Endothelial cell (in vitro differentiated cells): ENCODE measurements at places on chromosomes 3 and 15.
A peak's percentile ranks its signal among the peaks of the same experiment; 100 is the strongest.

DNA sequence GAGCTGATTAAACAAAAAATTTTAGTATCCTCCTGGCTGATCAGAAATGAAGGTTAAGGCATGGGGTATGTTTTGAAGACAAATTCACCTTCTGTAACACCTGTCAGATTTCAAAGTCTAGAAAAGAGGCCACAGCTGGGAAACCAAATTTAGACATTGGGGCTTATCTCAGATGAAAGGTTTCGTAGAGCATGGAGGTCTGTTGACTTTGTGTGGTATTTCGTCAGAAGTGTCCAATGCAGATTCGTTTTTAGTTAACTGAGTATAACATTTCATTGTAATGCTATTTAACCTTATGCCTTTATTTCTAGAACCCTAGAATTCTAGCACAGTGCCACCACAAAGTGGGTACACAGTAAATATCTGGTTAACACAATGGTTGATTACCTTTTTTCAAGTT, 61.7 kb downstream of the FNDC3B start:
- no peak for DNase-seq

DNA sequence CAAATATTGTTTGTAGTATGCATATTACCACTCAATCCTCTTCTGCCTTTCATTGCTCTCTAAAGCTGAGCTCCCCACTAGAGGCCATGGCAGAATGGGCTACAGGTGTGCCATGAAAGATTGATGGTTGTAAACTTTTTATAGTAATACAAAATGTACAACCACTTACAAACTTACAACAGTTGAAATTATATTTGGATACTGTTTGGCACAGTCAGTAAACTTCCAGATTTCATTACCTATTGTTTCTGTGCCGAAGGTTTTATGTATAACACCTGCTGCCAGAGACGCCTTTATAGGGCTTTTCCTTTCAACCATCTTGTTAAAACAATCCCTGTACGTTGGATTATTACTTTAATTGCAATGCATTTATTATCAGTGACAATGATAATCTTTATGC, 7.0 kb downstream of the ROPN1 start:
- no peak for DNase-seq

GRCh38 chr3:188071636-188072035, 82.3 kb upstream of the LPP start:
- DNase-seq: no peak

GRCh38 chr3:138332472-138333073, 2.9 kb upstream of the NME9 start:
- no peak for DNase-seq

DNA sequence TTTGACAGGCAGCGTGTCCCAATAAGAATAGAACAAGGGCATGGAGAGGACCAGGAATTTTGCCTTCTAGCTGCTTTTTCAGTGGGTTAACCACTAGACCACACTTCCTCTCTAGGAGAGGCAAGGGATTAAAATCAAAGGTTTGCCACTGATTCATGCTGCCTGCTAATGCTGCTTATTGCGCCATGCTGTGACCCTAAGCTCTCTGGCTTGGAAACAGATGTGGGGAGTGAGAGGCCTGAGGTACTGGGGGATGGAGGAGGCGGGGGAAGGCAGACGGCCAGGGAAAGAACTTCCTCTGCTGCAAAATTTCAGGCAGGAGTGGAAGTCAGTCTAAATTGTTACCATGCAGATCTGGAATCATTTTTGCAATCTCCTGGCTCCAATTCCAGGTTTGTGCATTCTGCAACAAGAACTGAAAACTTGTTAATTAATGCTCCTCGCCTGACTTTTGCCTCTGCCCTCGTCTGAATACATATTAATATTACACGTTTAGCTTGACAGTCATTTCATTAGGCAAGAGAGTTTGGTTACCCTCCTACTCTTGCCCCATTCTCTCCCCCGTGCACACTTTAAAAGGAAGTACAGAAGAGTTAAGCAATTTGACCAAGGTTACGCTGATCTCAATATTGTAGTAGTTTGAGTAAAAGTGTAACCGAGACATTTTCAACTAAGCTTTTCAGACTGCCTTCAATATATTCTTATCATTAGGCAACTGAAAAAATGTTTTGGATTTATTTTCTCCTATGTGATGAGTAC, 121.7 kb upstream of the SPRED1 start:
- DNase-seq: no peak

- DNase-seq: no peak
These were observed 592.4 kb downstream of the EPHA3 start for GRCh38 chr3:89699771-89700170.

DNA sequence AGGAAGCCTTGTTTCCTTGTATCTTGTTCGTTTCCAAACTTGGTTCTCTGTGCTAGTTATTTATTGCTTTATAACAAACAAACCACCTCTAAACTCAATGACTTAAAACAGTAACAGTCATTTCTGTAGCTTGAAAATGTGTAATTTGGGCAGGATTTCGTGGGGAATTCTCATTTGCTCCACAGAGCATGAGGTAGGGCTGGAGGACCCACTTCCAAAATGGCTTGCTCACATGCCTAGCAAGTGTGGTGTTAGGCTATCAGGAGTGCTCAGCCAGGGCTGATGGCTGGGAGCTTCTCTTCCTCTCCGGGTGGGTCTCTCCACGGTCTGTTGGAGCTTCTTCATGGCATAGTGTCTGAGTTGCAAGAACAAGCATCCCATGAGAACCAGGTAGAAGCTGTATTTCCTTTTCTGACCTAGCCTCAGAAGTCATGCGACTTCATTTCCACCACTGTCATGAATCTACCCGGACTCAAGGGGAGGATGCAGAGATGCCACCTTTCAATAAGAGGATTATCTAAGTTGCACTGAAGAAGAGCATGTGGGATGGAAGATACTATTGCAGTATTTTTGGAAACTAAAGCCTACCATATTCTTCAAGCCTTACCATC, 8.2 kb upstream of the TNIK start:
- DNase-seq: no peak

GRCh38 chr15:82047453-82048400, 1.9 kb upstream of the MEX3B start:
- peak; percentile 49 for DNase-seq

DNA sequence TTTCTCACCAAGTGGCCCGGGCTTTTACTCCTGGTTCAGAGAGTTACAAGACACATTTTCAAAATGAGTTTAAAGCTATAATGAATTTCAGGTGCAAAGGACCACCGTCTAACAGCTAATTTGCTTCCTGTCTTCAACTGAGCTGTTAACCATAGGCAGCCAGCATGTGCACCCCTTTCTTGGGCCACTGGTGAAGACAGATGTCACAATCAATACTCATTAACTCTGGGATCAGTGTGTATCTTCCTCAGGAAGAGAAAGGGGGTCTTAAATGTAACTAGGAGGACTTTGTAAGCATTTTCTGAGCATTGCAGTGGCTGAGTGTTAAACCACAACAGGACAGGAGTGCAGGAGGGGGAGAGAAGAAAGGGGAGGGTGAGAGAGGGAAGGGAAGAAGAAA, 750.7 kb upstream of the CFAP20DC start:
- DNase-seq: no peak

DNA sequence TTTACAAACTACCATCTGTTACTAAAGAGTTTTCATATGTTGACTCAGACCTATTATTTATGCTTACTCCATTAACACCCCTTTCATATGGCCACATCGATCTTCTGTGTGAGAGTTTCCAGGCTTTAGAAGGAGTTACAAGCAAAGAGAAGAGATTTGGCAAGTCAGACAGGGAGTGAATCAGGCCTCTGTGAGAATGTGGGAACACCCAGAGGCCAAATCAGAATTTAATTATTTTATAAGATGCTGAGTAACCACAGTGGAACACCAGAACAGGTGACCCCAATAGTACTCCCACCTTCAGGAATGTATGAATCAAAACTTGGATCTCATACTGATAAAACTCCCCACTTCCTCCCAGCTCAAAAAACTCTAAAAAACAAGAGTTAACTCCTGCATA, 42.0 kb downstream of the IFT57 start:
- DNase-seq: no peak

DNA sequence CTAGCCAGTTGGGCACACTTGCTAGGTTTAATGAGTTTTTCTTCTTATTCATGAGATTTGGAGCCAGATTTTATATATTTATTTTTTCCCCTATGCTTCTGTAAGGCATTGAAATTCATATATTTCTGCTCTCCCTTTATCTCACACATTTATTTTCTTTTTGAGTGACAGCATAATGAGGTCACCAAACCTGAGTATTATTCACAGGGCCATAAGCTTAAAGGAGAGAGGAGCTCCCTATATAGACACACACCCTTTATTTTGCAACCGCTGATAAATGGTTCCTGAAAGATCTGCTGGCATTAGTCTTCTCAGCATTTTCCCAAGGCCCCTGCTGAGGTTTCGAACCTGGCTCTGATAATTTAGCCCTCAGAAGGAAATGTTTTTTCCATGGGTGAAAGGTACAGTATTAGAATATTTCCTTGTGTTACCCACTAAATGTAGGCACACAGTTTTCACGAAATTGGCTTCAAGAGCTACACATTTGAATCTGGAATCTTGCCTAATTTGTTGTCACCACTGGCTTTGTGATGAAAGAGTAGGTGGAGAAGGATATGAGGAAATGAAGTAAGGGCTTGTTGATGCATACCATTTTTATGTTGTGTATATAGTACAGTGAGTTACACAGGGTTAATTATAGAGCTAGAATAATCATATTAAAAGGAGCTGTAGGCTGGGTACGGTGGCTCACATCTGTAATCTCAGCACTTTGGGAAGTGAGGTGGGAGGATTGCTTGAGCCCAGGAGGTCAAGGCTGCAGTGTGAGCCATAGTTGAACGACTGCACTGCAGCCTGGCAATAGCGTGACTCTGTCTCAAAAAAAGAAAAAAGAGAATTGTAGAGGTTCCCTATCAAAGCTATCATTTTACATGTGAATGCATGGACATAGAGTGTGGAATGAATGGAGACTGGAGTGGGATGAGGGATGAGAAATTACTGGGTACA, 6.5 kb downstream of the KLHL18 start:
- no peak for DNase-seq

- no peak for DNase-seq
These were observed 51.8 kb upstream of the TPRG1 start for GRCh38 chr3:189119950-189120349.
